ENCODE measurements at places on chromosomes 4 and X. TPM values are rescaled to one million over a fixed set of nuclear protein-coding genes. Genes with fewer than 3 reads are reported as not detected.

Gene TEX13D
- total RNA-seq: not detected

Gene VGLL1
- total RNA-seq: not detected

Gene SRPK3
- not detected for total RNA-seq

Gene SGCB
- total RNA-seq: 18.1 TPM

Gene GRIA3
- total RNA-seq: not detected

Gene CABS1
- total RNA-seq: not detected
